ENCODE measurements at places on chromosomes 11 and 22.
A peak's percentile ranks its signal among the peaks of the same experiment; 100 is the strongest.

- no peak for DNase-seq
Observed at GRCh38 chr11:128135451-128135850, 451.9 kb downstream of the ETS1 start.

- no peak for DNase-seq
Observed at GRCh38 chr22:47129902-47130635, 367.6 kb downstream of the TBC1D22A start.

DNA sequence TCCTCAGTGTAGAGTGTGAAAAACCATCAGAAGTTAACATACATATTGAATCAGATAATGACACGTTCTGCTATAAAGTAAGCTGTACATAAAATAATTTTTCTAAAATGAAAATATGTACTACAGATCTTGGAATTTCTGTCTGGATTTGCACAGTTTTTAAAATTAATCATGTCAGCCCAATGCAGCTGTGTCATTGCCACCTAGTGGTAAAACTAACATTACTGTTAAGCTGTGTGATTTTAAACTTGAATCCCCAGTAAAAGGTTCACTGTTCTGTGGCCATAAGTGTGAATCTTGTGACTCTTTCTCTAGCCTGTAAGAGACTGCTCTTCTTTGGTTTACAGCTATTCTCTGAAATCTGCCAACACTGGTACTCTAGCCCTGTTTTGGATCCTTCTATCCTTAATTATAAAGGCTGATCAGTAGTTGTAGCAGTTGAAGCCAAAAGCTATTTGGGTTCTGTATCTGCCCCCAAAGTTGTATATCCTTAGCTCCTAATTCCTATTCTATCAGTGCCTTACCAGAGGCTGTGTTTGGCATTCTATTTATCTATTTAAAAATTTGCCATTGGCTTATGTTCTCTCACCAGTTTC is 4.0 kb downstream of the JRKL start:
- DNase-seq, result no peak

- DNase-seq, result no peak
Observed at GRCh38 chr11:123547180-123547579, 107.2 kb downstream of the SCN3B start.

DNA sequence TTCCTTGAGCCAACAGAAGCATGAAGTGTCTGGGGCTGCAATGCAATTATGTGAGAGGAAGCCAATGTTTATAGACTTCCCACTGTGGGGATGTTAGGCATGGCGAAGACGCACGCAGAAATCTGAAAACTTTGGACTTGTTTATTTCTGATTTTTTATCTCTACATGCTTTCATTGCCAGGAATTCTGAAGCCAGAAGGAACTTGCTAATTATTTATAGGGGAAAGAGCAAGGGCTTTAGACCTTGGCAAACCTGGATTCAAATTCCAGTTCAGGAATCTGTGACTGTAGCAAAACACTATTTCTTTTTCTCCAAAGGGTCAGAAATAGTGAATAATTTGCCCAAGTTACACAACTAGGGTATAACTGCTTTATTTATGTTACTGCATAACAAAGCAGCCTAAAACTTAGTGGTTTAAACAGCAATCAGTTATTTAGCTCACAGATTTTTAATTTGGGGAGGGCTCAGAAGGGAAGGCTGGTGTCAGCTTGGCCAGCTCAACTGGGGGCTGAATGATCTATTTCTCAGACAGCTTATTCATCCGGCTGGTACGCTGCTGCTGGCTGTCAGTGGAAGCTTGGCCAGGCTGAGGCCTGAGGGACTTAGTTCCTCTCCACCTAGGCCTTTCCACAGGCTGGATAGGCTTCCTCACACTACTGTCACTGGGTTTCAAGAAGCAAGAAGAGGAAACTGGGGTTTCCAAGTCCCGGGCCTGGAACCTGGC is 1.9 kb upstream of the OR6Q1 start:
- no peak for DNase-seq

DNA sequence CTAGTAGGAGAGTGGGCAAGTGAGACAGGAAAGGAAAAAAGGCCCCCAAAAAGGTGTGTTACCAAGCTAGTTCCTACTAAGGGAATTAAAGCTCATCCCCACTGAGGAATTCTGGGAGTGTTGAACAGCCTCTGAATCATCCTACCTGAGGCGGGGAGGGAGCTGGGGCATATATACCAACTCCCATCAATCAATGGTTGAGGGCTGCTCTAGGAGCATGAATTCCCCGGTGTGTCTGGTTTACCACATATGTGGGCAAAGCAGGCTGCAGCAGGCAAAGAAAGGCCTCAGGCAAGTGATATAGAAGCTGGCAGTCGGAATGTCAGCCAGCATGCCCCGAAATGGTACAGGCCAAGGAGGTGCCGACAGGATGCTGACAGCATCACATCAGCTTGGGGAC is 23.6 kb upstream of the CDON start:
- no peak for DNase-seq

DNA sequence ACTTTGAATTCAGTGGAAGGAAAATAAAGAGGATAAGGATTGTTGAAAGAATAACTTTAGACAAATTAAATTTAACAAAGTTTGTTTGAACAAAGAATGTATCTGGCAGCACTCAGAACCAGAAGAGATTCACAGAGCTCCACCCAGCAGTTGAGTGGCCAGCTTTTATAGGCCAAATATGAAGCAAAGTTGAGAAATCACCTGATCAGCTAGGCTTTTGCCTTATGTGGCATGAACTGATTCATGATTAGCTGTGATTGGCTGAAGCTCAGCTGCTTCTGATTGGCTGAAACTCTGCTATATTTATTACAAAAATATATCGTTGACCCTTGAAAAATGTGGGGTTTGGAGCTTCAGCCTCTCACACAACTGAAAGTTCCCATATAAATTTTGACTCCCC is 62.6 kb downstream of the PIWIL4 start:
- DNase-seq, result no peak

GRCh38 chr11:122931510-122931909 is 49.0 kb downstream of the JHY start:
- DNase-seq, result no peak

GRCh38 chr22:43901976-43902643 is 10.3 kb upstream of the PNPLA5 start:
- DNase-seq, result no peak

GRCh38 chr22:46280063-46280817 is 12.4 kb downstream of the TTC38 start:
- DNase-seq, result no peak

DNA sequence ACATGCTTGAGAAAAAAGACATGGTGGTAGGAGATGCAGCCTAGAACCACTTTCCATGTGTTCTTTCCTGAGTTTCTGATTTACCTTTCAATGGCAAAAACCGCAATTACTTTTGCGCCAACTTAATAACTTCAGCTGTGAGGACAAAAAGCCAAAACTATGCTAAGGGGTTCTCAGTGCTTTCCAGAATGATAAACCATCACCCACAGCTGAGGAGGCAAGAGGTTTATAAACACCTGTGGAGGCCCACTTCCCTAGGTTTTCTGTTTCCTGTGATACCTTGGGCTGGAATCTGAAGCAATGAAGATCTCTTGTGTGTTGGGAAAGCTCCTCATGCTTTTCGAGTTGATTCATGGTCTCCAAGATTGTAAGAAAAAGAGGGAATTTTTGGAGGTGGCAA is at the start of gene OOSP4A:
OOSP4A (plus strand) TSS at position 301 of the 400 bp plus-strand sequence; CDS start at position 301, 0 bp downstream.
- no peak for DNase-seq

DNA sequence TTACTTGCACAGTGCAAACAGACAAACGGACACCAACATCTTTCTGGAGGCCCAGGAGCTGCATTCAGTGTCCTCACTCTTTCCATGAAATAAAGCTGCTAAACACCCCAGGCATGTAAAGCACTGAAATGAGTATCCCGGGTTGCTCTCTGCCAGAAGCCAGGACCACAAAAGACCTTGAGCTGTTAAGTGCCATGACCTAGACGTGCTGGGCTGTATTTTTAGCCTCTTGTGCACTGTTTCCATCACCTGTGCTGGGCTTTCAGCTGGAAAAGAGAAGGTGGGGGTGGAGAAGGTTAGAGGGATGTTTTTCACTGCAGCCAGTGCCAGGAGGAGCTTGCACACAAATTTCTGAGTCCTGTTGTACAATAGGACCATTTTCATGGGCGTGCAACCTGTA is 3.4 kb upstream of the KREMEN1 start:
- DNase-seq, result no peak

DNA sequence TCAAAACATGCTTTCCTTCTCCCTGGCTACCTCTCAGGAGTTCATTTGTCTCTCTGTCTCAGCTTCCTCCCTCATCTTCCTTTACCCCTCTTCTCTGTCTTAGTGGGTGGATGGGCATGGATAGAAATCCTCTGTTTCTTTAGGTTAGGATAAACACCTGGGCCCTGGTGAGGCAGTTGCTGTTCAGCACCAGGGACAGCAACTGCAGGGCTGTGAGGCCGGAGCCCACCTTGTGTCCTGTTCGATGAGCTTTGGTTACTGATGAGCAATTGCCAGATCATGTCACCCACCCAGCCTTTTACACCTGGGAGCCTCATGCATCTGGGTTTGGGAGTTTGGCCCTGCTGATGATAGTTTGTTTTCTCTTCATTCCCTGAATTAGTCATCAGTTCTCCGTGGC is 6.1 kb upstream of the CRYBB3 start:
- no peak for DNase-seq

GRCh38 chr22:19806213-19807160 is 45.9 kb downstream of the TBX1 start:
- no peak for DNase-seq

DNA sequence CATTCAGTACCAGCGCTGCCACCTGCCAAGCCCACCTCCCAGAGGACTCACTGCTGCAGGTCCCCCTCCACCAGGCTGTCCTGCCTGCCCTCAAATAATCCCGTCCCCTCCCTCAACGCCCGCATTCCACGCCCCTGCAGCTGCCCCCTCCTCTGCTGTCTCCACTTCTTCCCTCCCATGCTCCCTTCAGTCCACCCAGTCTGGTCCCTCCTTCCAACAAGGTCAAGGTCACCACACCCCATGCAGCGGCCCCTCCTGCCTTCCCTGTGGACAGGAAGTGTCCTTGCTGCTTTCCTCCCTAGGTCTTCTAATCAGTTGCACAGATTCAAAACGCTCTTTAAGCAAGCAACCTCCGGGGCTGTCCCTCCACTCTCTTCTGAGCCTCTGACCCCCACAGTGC is 12.1 kb downstream of the MACROD1 start:
- no peak for DNase-seq

DNA sequence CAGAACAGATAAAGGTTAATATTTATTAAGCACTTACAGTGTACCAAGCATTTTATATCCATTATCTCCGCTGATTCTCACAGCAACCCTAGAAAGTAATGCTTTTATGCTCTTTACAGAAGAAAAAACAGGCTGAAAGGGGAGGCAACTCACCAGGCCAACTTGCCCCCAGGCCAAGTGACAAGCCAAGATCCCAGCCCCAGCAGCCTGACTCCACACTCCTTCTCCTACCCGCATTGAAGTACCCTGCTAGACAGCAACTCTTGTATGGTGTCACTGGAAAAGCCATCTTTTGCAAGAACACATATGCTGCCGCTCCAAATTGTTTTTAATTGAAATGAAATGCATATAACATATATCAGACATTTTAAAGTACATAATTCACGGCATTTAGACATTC is 25.6 kb downstream of the SMCO4 start:
- DNase-seq, result no peak

DNA sequence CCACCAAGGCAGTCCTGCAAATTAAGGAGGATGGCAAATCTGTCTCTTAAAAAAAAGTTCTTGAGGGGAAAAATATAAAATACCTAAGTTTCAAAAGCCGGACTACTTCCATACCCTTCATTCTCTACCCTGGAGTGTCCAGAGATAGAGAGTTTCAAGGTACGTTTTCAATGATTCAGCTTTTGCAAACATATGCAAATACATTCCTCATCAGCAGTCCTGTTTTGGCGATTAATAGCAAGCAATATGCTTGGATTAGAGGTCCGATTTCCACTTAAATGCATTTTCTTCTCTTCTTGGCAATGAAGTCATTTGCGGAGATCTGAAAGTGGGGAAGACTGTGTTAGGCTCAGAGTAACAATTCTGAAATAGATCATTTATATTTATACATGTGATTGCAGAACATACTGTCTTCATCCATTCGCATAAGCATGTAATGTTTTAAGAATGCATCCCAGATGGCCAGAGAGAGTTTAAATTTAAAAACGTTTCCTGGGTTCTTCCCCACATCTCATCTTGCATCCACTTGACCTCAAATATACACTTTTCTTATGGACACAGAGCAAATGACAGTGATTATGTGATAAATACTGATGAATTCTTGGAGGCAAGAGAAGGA is 13.8 kb upstream of the TFIP11 start:
- no peak for DNase-seq

- DNase-seq, result no peak
Observed at GRCh38 chr11:8277691-8278090, 14.0 kb upstream of the LMO1 start.

GRCh38 chr11:20373568-20374209 is 10.2 kb downstream of the HTATIP2 start:
- DNase-seq, result no peak

DNA sequence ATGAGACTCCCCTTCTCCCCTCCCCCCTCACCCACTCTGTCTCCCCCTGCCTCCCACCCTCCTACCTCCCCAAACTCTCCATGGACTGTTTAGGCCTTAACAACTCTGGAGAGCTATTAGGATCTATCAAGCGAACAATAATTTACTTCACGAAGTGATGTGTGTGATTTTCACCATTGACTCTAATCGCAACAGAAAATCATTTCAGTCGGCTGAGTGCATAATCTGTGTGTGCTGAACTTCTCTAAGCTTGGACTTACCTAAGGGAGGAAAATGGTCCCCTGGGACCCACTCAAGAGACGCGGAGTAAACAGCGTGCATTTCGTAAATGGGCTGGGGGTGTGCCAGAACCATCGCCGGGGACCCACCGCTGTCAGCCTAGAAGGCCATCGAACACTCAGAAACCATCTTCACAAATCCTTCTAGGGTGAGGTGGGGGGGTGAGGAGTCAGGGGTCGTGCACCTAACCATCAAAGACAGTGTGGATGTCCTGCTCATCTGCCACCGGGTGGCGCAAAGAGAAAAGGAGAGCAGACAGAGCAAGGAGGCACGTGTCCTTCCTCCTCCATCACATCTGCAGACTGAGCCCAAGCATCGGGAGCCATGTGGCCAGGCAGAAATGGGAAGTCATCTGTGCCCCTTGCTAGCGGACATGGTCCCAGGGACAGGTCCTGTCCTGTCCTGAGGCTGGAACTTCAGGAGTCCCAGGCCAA is 62.1 kb upstream of the NUP50 start:
- peak; percentile 37 for DNase-seq
